Caudate nucleus (tissue), 63 donors: ENCODE measurements at places on chromosomes 12 and 14.

DNA sequence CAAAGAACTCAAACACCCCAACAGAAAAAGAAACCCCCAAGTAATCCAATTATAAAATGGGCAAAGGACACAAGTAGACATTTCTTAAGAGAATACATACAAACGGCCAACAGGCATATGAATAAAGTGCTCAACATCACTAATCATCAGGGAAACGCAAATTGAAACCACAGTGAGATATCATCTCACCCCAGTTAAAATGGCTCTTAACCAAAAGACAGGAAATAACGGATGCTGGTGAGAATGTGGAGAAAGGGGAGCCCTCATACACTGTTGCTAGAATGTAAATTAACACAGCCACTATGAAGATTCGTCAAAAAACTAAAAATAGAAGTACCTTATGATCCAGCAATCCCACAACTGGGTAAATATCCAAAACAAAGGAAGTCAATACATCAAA is 52.4 kb downstream of the CLMN start:
- DNase-seq: no peak

GRCh38 chr12:52915637-52916036 is 10.8 kb upstream of the KRT8 start:
- DNase-seq: no peak

- DNase-seq: no peak
Observed at GRCh38 chr12:28973491-28973890, 175.6 kb upstream of the FAR2 start.

DNA sequence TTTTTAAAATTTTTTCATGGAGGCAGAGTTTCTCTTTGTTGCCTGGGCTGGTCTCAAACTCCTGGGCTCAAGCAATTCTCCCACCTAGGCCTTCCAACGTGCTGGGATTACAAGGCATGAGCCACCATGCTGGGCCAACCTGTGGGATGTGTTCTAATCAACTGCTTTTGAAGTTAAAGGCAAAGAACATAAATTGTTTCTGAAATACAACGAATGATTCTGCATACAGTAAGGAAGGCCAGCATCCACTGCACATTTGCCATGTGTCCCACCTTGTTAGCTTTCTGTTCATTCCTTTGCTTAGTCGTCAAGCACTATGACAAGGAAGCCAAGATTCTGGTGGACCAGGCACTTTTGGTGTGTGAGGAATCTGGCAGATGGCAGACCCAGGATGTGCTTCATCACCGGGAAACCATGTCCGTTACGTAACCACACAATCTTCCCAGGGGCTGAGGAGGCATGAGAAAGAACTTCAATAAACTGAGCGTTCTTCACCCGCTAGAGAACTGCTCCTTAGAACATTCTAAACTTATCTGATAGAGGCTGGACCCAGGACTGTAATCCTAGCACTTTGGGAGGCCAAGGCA is 24.5 kb downstream of the MOK start:
- DNase-seq: no peak

DNA sequence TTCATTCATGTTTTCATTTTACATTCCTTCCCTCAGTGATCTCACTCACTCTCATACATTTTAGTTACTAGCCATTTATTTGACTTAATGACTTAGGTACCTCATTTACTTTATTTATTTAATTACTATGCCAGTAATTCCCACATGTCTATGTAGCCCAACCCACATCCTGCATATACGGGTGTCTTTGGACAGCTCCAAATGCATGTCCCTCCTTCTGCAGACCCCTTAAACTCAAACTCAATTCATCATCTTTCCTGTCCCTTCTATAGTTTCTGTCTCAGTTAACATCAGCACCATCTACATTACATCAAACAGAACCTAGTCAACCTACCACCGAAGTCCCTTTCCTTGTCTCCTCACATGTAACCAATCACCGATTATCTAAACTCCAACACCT is 2.8 kb downstream of the CLEC1A start:
- no peak for DNase-seq

DNA sequence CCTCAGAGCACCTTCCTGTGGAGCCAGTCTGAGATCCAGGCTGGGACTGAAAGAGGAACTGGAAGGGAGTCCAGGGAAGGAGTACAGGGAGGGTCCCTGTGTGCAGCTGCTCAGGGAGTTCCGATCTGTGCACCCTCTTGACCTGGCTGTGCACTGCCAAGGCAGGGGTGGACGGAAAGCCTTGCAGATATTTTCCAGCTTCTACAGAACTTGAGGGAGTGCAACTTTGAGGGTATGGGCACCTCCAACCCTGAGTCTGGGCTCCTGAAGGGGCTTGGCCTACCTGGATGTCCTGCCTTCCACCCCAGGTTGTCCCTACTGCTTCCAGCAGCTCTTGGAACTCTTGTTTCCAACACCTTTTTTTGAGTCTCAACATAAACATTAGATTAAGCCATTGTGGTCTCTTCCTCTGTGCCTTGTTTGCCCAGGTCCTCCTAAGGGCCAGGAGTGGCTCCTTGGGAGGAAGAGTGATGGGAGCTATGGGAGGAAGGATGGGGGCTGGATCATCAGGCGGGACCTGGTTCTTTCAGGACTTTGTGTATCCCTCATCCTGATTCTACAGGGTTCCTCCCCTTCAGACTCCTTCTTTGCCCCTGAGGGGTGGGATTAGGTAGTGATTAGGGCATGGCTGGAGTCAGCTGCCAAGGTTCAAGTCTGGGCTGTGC is 3.5 kb downstream of the KRT7 start:
- DNase-seq: no peak

- no peak for DNase-seq
Observed at GRCh38 chr14:55951341-55952206, 166.6 kb upstream of the PELI2 start.

- no peak for DNase-seq
Observed at GRCh38 chr14:89401241-89401640, 15.8 kb downstream of the FOXN3 start.

DNA sequence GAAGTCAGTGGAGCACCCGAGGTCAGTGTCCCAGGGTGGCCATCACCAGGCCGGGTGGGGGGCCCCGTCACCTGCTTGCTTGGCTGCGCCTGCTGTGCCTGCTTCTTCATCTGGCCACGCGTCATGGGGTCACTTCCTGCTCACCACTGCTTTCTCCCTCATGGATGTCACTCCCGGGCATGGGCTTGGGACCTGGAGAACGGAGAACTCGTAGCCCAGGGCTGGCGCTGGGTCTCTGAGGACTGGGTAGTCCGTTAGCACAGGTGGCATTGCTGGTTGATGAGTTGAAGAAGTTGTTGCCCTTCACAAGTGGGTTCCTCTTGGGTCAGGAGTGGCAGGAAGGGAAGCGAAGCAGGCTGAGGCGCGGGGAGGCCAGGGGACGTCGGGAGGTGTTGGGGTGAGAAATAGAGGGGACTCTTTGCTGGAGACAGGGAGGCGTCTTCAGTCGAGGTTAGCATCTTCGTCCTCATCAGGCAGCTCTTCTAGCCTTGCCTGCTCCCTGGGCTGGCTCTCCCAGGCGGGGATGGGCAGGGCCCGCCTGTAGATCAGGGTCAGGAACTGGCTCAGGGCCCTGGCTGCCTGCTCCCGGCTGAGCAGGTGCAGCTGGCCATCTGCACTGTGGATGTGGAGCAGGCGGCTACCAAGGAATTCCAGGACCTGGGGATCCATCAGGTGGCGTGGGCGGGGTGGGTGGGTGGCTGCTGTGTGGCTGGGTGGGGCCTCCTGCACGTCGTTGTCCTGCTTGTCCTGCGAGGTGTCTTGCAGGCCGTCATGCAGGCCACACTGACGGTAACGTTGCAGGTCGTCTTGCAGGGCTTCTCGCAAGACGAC is 23.0 kb downstream of the RTL1 start:
- no peak for DNase-seq

DNA sequence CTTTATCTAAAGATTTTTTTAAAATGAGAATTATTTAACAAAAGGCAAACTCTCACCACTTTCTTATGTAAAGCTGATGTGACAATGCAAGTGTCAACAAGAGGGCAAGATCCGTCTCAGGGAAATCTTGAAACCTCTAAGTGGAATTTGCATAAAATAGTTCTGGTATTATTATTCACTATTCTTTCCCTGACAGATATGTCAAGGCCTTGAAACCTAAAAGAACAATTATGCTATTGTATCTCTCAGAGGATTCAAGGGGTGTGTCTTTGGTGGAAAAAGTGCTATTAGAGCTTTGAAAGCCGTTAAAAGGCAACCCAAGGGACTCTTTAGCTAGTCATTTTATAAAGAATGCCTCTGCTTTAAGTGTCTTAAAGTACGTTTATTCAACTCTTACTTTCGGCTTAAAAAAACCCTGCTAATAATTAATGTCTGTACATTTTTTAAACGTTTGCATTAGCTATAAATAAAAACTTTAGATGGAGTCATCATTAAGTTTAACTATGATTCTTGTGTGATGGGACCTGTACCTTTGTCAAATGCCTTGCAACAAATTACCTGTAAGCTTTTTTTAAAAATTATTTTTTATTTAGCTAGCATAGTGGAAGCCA is 585.5 kb downstream of the VRK1 start:
- peak; percentile 31 for DNase-seq

GRCh38 chr14:73816393-73816816 is 35.2 kb upstream of the PTGR2 start:
- no peak for DNase-seq

DNA sequence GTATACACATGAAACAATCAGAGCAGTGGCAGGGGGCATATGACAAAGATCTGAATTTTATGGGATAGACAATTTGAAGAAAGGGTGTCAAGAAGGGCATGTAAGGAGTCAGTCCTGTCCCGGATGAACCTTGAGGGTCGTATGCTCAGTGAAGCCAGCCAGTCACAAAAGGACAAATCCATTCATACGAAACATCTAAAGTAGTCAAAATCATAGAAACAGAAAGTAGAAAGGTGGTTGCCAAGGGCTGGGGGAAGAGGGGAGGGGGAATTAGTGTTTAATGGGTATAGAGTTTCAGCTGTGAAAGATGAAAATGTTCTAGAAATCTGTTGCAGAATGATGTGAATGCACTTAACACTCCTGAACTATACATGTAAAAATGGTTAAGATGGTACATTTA is 157.5 kb downstream of the TGFB3 start:
- no peak for DNase-seq

GRCh38 chr12:91505006-91505405 is 322.4 kb upstream of the DCN start:
- no peak for DNase-seq

GRCh38 chr14:61033054-61033453 is 52.0 kb downstream of the SLC38A6 start:
- no peak for DNase-seq

DNA sequence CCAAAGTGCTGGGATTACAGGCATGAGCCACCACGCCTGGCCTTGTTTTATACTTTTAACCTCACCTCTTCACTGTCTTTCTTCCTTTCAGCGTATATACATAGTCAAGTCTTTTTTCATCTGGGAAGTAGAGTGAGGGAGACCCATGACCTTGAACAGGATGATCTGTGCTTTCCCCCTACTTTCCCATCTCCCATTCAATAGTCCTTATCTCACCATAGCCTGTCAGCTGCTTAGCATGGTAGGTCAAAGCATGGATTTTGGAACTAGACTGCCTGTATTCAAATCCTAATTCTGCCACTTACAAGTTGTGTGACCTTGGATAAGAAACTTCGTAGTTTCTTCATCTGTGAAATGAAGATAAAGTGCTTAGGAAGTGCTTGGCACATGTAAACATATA is 96.4 kb upstream of the MON2 start:
- no peak for DNase-seq

GRCh38 chr12:2244013-2244861 is 191.4 kb downstream of the CACNA1C start:
- DNase-seq: no peak

GRCh38 chr12:119410396-119410795 is 75.9 kb downstream of the CCDC60 start:
- no peak for DNase-seq

DNA sequence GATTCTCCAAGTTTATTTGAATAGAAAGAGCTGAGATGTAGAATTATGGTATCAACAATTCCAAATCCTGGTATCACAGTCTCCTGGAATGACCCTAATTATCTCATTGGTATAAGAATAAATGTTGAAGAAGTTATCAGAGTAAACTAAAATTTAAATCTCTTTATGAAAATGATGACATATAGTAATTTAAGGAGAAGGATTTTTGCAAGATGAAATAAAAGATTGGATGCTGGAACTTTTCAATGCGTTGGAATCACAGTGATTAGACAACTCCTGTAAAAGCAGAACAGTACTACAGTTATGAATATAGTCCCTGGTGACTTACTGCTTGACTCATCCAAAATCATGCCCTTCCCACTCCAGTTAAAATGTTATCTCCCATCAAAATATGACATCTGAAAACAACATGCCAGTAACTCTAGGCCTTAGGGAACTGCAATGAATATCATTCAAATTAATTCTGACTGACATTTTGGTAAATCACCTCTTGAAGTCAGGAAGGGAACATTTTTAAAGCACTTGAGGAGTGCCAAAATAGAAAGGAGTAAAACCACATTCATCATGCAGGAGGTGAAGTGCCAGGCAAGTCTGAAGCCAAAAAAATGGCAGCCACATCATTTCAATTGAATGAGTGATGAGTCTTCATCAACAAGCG is 197.8 kb upstream of the PRKD1 start:
- no peak for DNase-seq

DNA sequence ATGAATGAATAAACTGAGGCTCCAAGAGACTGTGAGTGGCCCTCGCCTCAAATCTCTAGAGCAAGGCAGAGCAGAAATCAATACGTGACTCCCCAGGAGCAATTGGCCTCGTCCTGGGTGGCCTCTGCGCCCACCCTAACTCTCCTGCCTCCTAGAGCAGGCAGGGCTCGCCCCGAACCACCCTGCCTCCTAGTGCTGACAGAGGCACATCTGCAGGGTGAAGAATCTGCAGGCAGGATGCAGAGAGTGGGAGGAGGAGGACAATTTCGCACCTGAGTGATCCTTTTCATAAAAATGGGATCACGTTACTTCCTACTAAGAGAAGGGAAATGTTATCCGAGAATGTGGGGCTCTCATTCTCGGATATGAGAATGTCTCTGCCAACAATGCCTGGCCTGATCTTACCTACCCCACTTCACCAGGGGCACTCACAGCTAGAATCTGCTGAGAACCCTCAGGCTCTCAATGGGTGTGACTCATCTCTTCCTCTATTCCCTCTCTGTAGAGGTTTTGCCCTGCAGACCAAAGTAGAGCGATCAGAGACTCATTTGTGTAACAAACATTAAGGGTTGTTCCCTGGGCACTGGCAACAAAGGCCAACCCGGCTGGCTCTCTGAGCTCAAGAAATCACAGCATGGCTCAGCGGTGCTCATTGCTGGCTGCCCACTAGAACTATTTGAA is 61.7 kb upstream of the BCL2L14 start:
- no peak for DNase-seq
